Common myeloid progenitor, CD34-positive (primary cell): ENCODE measurements at places on chromosomes 7 and 10.
A peak's percentile ranks its signal among the peaks of the same experiment; 100 is the strongest.

GRCh38 chr7:116528008-116528789 is 3.4 kb downstream of the CAV1 start:
- no peak for DNase-seq

- DNase-seq, result no peak
These were observed 36.4 kb downstream of the VCL start for GRCh38 chr10:74034301-74034700.

- peak; percentile 17 for DNase-seq
These were observed 73.2 kb downstream of the SFMBT2 start for GRCh38 chr10:7337431-7338171.

DNA sequence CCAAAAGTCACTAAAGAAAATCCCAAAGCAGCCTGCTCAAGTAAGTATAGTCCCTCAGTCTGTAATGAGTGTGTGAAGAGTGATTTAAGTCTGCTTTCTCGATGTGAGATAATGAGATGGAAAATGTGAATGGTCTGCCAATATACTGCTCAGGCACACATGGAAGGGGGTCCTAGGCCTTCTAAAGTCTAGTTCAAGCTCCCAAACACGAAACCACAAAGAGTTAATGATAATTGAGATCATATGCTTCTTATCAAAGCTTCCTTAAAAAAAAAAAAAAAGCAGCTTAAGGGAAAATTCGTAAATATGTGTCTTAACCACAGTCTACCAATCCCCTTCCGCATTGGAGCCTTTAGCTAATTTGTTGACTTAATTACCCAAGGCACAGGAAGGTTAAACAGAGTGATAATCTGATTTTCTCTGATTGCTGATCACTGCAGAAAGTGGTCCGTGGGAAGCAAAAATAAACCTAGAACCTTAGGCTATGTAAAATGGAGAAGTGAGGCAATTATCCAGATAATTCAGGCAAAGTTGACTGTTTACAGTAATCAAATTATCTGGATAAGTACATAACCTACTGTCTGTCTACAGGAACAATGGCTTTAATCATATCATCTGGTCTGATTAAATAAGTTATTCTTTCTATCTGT is 172.9 kb downstream of the MBL2 start:
- no peak for DNase-seq

- DNase-seq, result no peak
These were observed 19.2 kb upstream of the GPR146 start for GRCh38 chr7:1024876-1025742.

- DNase-seq, result peak; percentile 10
These were observed 31.6 kb downstream of the CHRM2 start for GRCh38 chr7:136900005-136900404.

DNA sequence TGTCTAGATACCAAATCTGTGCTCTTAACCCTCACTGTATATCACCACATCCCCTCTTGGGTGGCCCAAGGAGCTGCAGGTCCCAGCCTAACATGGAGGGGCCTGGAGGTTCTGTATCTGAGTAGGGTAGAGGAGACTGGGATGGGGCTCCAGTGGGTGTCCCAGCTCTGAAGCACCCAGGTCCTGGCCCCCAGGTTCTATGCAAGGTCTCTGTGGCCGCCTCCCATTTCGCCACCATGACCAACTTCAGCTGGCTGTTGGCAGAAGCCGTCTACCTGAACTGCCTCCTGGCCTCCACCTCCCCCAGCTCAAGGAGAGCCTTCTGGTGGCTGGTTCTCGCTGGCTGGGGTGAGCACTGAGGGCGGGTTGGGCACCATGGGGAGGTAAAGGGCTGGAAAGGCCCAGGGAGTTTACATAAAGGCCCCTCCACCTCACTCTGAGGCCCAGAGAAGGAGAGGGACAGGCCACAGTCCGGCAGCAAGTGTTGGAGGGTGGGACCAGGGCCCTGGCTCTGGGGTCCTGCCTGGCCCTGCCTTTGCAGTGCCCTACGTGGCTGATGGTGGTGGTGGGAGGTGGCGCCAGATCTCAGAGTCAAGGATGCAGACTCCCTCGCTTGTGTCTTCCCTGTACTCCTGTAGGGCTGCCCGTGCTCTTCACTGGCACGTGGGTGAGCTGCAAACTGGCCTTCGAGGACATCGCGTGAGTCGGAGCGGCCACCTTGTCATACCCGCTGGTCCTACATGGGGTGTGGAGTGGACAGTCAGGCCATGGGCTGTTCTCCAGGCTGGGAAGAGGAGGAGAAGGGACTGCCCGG is 10.2 kb downstream of the GHRHR start:
- DNase-seq, result no peak

- DNase-seq, result peak; percentile 1
These were observed 988.6 kb downstream of the SORCS1 start for GRCh38 chr10:106175760-106176377.

DNA sequence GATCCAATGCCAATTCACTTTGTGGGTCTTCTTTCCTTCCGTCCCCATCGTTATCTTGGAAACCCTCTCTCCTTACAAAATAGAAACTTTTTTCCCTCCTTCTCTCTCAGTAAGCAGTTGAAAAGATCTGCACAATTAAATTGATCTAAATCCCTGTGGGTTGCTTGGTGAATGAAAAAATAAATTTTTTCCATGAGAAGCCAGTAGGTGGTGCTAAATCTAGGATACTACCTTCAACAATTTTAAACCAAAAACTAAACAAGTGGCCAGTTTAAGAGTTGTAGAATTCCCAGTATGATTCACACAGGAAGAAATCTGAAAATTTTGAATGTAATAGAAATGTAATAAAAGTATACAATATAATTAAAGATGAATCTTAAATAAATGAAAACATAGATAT is 990.3 kb upstream of the ZNF722 start:
- DNase-seq, result no peak

- DNase-seq, result no peak
These were observed 138.3 kb downstream of the CCDC71L start for GRCh38 chr7:106522696-106523095.

GRCh38 chr10:124019886-124020797 is 73.3 kb downstream of the CHST15 start:
- DNase-seq, result no peak

GRCh38 chr7:110307776-110308175 is 783.2 kb upstream of the LRRN3 start:
- DNase-seq, result no peak

GRCh38 chr10:86365346-86366032 is 1.1 kb downstream of the GRID1 start:
- DNase-seq, result no peak

- no peak for DNase-seq
These were observed 1049.3 kb upstream of the C7orf33 start for GRCh38 chr7:147541261-147541660.

GRCh38 chr7:126803990-126804389 is 448.8 kb downstream of the GRM8 start:
- no peak for DNase-seq

DNA sequence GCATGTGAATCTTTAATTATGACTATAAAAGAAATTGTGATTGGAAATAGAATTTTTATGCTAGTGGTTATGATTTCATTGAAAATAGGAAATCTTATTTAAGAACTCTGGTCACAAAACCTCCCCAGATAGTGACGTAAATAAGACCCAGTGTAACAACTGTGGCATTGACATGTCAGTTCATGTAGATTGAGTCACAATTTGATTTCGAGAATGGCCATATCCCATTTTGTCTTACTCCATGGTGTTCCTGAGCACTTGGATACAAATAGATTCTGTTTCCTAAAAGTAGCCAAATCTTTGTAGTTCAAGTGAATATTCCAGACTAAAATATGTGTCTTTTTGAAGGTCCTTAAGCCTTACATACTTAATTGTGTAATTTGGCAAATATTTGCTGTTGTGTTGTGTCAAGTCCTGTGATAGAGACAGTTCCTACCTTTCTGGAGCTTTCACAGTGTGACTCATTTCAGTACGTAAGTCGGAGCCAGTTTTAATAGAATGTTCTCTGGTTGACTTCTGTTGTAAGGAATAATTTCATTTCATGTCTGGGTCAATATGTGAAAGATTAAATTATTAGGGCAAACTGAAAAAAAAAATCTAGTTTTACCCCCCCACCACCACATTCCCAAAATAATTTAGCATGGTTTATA is 37.1 kb upstream of the TOMM7 start:
- no peak for DNase-seq

GRCh38 chr10:119829429-119829828 is 43.2 kb downstream of the MCMBP start:
- DNase-seq, result no peak

- no peak for DNase-seq
These were observed 655.0 kb upstream of the MGMT start for GRCh38 chr10:128812000-128812399.

DNA sequence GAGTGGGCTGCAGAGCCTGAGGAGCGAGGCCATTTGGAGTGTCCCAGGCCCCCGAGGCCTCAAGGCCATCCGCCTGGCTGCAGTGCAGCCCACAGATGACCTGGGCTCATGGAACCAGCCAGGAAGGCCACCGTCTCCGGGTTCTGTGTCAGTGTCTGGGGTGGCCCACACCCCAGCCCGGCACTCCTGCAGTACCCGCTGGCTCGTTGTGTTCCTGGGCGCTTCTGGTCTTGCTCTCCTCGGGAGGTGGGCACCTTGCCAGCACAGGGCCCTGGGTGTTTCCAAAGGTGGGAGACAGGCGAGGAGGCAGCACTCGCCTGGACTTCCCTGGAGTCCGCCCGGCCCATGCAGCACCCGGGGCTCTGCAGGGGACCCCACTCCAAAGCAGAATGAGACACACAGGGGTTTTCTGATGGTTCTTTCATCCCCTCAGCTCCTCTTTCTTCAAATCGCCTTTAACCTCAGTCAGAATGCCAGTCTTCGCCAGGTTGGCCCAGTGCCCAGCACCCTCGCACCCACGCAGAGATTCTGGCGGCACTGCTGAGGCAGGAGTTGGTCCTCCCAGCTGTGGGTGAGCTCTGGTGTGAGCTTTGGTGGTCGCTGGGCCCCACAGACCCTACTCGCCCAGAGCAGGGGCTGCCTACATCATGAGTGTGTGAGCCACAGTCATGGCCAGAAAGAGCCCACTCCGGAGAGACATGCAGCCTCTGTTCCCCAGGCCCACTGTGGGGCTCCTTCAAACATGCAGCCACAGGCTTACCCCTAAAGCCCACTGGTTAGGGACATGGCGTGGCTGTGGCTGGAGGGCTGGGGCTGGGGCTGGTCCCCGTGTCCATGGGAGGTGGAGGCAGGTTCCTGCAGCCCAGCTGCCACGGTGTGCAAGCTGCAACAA is 155.7 kb downstream of the EBF3 start:
- DNase-seq, result no peak

DNA sequence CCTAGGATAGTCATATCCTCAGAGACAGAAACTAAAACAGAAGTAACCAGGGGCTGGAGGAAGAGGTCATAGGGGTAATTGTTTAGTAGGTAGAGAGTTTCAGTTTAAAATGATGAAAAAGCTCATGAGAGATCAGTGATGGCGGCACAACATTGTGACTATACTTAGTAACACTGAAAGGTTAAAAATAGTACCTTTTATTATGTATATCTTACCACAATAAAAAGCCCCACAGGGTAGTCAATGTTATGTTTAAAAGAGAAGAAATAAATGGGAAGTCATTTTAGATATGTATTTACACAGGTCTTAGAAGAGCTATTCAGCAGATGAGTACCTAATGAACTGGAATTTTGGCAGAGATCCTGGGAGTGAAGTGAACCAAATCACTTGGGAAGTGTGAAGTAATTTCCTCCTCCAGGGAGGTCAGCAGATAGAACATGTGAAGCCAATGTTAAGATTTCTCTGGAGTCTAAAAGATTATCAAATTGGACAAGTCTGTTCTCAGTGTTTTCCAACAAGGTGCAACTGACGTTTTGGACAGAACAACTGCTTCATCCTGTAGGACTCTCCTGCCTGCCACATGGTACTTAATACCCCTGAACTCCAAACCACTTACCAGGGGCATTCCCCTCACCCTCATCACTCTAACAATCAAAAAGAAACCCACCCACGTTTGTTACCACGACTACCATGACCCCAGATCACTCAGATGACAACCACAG is 6.4 kb downstream of the CDCA7L start:
- DNase-seq, result peak; percentile 32

- no peak for DNase-seq
These were observed 48.0 kb upstream of the AQP1 start for GRCh38 chr7:30863706-30864035.

GRCh38 chr7:73941836-73942551 is 81.0 kb downstream of the TMEM270 start:
- no peak for DNase-seq

DNA sequence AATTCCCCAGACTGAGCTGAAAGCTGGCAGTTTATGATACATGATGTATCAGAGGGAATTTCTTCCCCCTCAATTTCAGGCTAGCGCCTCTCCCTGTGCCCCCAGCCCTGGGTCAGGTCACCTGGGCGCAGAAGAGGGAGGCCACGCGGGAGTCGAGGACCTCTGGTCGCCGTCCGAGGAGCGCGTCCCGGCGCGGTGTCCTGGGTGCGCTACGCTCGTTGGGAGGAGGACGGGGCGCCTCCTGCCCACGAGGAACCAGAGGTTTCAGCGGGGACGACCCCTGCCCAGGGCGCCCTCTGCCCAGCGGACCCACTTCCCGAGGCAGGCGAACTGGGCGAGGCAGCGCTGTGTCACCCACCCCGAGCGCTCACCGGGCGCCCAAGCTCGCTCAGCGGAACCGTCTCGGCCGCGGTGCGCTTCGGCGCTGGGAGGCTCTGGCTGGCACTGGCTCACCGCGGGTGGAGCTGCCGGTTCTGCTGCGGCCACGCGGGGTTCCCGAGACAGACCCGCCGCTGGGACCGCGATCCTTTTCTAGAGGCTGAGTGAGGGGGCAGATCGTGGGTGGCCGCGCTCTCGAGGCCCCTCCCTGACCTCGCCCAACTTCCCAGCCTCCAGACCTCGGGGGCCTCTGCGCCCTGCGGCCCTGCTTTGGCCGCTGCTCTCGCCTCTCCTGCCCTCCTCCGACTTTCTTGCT is at the start of gene FAM237B:
Gene FAM237B, minus strand, starts transcription at position 504 of the 694 bp plus-strand sequence. CDS start 1,556 bp downstream, outside the sequence.
- peak; percentile 62 for DNase-seq

- DNase-seq, result no peak
These were observed 3.1 kb downstream of the PAX2 start for GRCh38 chr10:100748231-100749058.

DNA sequence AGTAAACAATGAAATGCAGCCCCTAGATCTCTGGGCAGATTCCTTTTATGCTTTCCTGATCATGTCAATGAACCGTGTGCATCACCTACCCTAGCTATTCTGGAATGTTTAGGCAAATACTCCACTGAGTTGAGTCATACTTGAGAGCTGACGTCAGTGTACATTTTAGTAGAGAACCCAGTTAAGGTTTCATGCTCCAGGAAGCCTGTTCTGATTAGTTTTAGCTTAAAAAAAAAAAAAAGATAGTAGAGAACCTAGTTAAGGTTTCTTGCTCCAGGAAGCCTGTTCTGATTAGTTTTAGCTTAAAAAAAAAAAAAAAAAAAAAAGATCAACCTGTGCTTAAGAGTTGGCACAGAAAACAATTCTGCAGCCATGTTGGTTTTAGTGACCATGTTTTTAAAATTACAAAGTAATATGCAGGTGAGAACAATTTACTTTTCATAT is 3.7 kb upstream of the MCU start:
- DNase-seq, result no peak

DNA sequence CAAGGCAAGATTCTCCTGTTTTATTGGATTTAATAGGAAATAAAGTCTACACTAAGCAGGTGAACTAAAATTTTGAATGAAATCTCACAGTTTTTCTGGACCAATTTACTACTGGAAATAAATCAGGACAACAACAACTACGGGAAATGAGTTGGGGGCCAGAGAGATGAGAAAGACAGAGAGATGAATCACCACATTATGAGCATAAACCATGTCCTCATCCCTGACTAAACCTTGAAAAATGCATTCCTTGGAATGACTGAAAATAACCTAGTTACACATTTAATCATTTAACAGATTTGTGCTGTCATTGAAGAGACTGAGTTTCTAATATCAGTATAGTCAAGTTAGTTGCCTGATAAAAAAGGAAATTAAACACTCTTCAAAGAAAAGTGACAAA is 608.4 kb upstream of the KCND2 start:
- no peak for DNase-seq
